ENCODE measurements at places on chromosomes 13 and 19. TPM values are rescaled to one million over a fixed set of nuclear protein-coding genes. Genes with fewer than 3 reads are reported as not detected.

BRSK1 gene
- total RNA-seq = 6.4 TPM

- no peak for DNase-seq
These were observed 12.9 kb downstream of the ADGRE5 start for GRCh38 chr19:14394167-14394566.

DNA sequence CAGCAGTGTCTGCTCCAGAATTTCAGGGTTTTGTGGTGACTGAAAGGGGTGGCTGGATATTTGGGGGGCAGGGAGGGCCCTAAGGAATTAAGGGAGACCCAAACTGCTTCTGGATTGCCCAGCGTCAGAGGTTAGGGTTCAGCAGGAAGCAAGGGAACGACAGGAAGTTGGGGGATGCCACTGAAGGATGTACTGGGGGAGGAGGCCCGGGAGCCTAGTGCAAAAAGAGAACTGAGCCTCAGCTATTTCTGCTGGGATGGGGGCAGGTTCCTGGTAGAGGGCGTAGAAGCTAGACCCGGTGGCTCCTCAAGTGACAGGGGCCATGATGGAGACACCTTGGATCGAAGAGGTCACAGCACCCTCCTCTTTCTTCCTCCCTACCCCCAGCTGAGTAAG lies 1.1 kb downstream of the CYP2S1 start:
- no peak for DNase-seq

- no peak for DNase-seq
These were observed 2.2 kb upstream of the RINL start for GRCh38 chr19:38880076-38880881.

LAMP1 gene
- 61.2 TPM for total RNA-seq

GRCh38 chr13:31042049-31042448 lies 109.6 kb downstream of the TEX26 start:
- DNase-seq = no peak

DNA sequence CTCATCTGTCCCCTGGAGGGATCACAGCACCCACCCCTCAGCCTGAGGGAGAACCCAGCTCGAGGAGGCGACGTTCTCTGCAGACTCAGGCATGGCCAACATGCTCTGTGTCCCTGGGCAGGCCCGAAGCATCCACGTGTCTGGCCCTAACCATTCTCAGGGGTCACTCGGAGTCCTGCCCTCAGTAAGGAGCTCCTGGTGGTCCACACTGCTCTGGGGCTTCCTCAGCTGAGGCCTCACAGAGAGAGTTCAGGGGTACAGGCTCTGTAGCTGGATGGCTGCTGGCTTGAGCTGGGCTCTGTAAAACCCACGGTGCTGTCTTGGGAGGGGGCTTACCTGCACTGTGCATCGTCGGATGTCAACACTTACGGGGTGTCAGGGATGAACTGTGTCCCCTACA lies 4.4 kb upstream of the SIGLEC8 start:
- DNase-seq = no peak

PLIN5 gene
- total RNA-seq = 0.32 TPM

DCLK1 gene
- not detected for total RNA-seq

DNA sequence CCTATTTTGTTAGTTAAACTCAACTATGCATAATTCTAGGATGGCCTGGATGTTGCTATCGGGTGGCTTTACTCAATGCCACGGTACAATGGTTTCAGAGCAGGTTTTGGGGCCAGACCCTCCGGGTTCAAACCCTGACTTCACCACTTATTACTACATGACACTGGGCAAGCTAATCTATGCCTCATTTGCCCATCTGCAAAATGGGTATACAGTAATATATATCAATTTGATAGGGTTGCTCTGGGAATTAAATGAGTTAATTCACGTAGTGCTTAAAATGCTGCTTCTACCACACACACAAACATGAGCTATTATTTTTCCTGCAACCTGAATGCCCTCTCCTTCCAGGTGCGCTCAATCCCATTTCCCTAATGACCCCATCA lies 839 bp downstream of the ESD start:
- no peak for DNase-seq

KASH5 gene
- total RNA-seq = 1.1 TPM

- DNase-seq = no peak
These were observed 163.3 kb downstream of the NUFIP1 start for GRCh38 chr13:44825953-44826352.

DNA sequence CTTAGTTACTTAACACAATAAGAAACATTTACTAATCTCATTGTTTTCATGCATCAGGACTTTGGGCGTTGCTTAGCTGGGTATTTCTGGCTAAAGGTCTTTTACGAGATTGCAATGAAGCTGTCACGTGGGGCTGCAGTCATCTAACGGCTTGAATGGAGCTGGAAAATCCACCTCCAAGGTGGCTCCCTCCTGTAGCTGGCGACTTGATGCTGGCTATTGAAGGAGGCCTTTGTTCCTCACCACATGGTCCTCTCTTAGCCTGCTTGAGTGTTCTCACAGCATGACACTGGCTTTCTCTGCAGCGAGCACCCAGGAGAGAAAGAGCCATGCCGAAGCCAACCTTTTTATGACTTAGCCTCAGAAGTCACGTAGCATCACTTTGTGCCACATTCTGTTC lies 92.0 kb downstream of the NHLRC3 start:
- DNase-seq = no peak

GRCh38 chr13:50438351-50438750 lies 405.1 kb downstream of the DLEU7 start:
- DNase-seq = no peak

DNA sequence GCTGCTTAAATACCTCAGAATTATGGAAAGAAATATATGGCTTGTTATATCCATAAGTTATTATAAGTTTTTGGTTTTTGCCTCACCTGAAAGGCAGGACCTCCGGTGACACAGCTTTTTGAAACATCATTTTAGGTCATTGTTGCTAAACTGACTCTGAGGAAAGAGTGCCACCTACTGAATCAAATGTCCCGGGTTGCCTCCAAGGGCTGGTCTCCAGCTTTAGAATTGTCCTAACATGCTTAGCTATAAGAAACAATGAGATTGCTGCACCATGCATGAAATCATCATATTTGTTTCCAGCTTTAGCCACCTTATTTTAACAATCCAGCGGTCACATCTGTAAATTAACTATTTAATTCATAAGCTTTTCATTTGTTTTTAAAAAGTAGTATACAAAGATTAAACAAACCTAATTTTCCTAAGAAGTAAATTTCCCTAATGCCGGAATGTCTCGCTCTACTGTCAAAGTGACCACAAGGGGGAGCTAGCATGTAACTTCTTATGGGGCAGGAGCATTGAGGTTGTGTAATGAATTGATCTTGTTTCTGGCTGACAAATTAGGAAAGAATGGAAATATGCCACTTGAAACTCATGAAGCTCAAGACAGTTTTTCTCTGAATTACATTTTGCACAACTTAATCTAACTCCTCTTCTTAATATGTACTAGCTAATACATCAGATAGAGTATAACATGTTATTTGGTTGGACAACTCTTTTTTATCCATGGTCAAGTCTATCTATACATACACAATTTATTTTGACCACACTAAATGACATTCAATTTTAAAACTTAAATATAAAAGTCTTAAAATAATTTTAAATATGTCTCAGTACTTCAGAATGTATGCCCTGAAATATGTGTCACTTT lies 6.7 kb upstream of the PCDH17 start:
- no peak for DNase-seq
